ENCODE measurements at places on chromosomes 6 and 20.

- DNase-seq: no peak
These were observed 6.5 kb upstream of the PREX1 start for GRCh38 chr20:48834278-48834677.

GRCh38 chr6:163866192-163866591 lies 451.7 kb downstream of the QKI start:
- DNase-seq: no peak

DNA sequence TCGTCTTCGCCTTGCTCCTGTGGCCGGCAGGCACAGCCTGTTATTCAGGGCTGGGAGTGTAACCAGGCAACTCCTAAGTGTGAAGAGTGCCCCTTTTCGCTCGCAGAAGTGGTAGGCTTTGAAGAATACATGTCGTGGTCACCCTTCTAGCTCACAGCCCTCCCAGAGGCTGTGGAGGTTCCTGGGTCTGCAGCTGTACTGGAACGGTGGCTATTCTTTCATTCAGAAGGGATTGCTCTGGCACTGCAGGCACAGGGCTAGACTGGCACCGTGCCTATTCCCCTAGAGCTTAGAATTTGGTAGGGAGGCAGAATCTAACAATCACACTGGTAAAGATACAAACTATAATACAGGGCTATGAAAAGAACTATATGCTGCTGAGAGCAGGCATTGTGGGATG lies 1.1 kb upstream of the SRSF12 start:
- no peak for DNase-seq

DNA sequence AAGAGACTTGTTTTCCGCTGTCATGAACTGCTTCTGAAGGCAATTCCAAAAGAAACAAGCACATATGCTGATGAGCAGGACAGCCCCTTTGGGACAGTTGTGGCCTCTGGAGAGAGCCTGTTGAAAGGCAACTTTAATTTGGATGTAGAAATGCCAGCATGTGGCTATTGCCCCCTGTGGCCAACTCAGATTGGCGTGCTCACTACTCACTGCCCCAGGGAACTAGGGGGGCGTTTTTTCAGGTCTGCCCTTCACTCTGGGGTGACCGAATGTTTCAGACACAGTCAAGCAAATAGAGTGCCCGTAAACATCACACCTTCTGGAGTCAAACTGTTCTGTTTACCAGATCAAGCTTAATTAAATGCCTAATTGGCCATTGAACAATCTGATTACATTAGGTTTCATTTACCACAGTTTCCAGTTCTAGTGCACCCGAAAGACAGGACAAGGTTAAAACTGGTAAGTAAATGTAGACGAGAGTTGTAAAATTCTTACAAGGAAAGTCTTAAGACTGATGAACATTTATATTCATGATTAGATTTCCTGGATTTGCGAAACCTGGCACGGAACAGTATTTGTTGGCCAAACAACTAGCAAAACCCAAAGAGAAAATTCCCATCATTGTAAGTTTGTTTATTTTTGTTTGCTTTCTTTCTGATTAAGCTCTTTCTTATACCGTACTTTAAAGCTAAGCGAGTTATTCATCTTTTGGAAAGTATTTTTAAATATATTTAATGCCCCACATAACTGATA lies 75.9 kb upstream of the SYNJ2 start:
- no peak for DNase-seq

DNA sequence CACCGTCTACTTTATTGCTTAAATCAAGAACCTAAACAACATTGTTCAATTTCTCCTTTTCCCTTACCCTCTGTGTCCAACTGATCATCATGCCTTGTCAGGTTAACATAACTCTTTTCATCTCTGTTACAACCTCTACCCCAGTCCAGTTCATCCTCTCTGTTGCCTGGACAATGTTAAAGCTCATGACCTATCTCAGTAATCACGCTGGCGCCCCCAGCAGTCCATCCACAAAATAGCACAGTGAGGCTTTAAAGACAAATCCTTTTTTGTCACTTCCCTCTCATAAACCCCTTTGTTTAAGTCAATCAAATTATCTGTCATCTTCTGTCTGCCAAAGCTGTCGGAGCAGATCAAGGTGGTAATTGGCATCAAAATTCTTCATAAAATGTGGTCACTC lies 140.1 kb downstream of the QKI start:
- no peak for DNase-seq

GRCh38 chr6:18101271-18101670 lies 21.2 kb downstream of the NHLRC1 start:
- no peak for DNase-seq

DNA sequence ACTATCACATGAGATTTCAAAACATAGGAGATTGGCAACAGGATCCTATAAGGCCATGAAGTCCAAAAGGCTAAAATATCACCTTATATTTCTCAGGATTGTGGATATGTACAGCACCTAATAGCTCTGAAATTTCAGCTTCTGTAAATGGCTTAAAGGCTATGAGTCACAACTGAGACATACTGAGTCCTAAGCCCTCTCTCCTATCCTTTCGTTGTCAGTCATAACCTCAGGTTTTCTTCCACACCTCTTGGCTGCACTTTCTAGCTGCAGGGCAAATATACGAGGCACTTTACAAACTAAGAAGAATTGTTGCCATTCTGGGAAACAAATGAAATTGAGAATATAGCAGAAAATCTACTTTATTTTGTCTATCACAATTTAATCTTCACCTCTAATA lies 969.9 kb upstream of the EPHA7 start:
- DNase-seq: no peak

DNA sequence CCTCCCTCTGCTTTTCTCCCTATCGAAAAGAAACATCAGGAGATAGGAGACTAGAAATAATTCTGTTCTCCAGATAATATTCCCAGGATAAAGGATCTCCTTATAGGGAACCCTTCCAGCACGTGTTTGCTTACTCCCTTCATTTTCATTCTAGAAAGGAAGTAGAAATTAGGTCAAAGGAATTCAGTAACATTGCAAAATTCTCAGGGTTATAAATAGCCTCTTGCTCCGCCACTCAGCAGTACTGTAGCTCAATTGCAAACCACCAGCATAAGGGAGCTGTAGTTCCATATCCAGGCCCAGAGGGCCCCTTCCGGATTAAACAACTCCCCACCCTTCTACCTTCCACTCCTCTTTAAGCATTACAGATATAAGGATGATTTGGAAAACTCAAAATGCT lies 6.2 kb downstream of the ELMO2 start:
- DNase-seq: no peak

DNA sequence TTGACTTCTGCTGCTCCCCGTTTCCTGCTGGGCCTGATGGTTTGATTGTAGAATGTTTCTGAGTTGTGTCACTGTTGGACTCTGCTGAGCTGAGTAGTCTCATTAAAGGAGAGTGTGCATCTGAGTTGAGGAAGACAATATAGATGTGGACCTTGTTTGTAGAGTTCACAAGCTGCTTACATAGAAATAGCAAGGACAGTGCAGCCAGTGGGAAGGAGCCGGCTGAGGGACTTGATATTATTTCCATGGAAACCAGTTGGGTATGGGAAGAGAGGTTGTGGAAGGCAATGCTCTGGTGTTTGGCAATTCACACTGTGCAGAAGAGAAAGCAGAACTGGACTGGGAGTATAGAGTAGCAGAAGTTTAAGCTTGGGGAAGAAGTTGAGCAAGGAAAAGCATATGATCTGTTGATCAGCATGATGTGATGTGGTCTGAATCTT lies 14.8 kb downstream of the IGF2R start:
- DNase-seq: no peak

DNA sequence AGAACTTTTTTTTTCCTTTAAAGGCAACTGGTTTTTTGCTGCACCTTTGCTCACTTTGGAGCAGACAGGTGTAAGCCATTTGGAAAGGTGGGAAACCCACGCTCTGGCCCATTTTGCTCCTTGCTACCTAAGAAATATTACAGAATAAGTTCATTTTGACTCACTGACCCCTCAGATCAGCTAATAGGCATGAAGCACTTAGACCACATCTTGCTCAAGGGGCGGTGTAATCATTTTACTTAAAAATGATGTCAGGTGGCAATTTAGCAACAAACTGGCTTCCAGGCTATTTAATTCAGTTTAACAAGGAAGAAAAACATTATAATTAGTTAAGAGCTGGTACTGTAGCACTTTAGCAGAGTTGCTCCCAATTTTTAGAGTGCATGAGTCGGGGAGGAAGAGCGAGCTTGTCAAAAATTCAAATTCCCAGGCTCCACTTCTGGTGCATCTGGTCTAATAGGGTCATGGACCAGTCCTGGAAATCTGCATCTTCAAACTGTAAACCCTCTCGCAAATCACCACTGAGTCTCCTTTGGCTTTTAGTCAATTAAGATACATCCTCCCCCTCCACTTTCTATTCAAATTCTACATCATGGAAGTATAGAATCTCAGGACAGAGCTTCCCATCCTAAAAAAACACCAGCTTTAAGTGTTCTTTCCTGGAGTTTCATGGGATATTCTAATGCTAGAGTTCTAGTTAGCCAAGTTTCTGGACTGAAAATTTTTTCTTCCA lies 38.2 kb downstream of the JAG1 start:
- DNase-seq: no peak

DNA sequence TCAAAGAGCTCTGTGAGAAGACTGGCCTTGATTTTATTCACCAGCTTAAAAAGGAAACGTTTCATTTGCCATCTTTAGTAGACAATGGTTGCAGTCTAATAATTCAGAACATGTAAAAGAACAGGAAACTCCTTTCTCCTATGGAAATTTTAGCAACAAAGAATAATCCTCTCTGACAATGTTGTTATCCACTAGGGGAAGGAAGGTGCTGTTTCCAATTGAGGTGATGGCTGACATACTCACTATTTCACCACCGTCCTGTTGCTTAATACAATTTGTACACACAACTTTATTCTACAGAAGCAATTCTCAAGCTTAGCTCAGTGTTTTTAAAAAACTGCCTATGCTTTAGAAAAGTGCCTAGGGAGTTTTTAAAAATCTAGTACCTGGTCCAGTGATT lies 192.7 kb downstream of the ARHGAP18 start:
- DNase-seq: no peak

DNA sequence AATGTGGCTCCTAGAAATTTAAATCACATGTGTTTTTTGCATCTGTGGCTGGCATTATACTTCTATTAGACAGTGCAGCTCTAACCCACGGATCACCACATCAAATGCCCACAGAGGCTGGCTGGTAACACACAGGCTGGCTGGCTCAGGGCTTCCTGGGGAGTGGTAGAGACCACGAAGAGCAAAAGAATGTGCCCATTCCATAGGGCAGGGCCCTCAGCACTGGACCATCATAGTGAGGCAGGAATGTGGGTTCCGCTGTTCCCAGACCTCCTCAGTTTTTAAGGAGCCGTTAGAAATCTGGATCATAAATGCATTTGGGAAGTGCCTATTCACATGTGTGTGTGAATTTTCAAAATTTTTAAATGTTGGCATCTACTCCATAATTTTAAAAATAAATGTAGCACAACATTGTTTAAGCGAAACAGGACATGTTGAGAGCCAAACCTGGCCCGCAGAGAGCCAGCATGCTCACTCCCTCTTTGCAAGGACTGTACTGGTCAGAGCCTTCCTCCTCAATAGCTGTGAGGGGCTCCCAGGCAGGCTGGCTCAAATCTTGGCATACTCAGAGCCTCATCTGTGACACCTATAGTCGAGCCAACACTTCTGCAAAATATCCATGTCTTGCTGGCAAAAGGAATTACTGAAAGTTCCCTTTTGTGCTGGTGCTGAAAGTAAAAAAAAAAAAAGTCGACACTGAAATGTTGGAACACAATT lies 190.5 kb downstream of the FNDC1 start:
- DNase-seq: no peak

GRCh38 chr6:22421198-22421597 lies 124.4 kb upstream of the PRL start:
- DNase-seq: no peak

GRCh38 chr20:428658-429200 lies 20.6 kb downstream of the RBCK1 start:
- DNase-seq: no peak

- no peak for DNase-seq
These were observed 94.8 kb downstream of the IPCEF1 start for GRCh38 chr6:154261688-154262397.

GRCh38 chr20:58941471-58941870 lies 39.6 kb upstream of the NELFCD start:
- no peak for DNase-seq

- no peak for DNase-seq
These were observed 17.9 kb upstream of the ZNF451 start for GRCh38 chr6:57072108-57072507.

DNA sequence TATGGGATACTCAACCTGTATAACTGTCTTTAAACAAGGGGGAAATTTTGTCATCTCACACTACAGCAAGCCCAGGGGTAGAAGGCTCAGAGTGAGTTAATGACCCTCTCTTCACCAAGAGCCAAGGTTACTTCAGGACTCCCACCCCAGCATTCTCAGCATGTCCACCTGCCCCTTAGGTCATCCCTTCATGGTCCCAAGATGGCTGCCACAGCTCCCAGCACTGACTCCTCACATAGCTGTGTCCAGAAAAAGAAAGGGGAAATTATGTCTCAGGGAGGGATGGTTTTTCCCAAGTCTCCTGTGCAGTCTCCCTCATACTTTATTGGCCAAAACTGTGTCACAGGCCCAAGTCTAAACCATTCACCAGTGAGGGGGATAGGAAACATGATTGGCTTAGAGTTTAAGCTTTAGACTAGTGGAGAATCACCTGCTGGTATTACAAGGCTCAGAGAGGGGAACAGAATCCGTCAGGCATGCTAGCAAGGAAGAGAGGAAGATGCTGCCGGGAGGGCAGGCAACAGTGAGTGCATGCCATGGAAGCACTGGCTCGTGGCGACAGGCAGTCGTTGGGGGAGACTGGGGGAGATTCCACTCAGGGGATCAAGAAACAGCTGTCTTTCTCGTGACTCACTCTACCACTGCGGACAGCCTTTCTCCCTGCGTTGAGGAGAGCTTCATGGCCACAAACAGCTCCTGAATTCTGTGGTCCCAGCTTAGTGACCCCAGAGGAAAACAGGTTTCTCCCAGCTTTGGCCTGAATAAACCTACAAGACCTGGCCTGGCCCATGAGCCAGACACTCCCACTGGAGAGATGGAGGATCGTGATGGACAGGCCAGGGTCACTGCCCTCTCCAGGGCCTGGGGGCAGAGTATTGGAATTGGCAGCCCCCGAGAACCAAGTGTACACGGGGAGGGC lies 37.2 kb downstream of the HM13 start:
- no peak for DNase-seq

DNA sequence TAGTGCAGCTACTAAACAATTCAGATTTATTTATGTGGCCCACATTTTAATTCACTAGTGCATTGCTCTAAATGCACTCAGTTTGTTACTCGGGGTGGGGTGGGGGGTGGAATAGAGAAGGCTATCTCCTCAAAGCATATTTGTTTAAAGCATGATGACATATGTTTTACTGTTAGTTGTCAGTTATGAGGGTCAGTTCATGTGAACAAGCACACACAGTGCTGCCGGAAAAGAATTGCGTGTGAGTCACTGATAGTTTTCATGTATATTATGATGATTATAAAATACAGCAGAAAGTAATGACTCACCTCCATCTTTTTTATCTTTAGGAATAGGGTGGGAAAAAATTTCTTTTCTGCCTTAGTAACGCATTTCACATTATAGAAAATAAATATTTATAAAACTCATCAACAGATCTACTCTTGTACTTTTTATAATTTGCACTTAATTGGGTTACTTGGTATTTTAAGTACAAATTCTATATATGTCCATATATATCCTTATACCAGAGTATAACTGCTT lies 42.2 kb upstream of the STXBP5 start:
- DNase-seq: peak; percentile 69

Measured in pulmonary artery endothelial cell (primary cell).